ENCODE measurements at places on chromosomes 13 and 19.

DNA sequence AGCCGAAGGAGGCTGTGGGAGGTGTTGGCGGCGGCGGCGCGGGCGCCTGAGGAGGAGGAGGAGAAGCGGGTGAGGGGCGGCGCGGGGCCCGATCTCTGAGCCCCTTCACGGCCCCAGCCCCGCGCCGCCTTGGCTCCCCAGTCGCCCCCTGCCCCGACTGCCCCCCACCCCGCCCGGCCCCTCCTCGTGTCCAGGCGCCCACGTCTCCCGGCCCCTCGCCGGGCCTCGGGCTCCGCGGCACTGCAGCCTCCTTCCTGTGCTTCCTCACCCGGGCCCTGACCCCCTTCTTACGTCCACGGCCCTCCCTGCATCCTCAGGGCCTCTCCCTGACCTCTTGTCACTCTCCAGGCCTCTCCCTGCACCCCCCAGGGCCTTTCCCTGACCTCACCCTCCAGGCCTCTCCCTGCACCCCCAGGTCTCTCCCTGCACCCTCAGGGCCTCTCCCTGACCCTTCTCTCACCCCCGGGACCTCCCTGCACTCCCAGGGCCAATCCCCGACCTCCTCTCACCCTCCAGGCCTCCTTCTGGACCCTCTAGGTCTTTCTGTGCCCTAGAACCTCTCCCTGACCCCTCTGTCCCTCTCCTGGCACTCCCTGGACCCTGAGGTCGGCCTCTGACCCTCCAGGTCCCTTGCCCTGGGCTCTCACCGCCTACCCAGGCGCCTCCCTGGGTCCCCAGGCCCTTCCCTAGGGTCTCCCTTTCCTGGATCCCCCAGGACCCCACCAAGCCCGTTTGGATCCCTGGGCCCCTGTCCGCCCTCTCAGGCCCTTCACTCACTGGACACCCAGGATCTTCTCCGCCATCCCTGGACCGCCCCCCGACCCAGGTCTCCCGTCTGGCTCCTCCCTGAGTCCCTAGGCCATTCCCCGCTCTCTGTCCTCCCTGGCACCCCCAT is 460 bp downstream of the KMT5C start:
- DNase-seq: no peak

GRCh38 chr13:106212386-106213010 is 323.0 kb downstream of the EFNB2 start:
- no peak for DNase-seq

- no peak for DNase-seq
Observed at GRCh38 chr19:41591951-41592562, 16.1 kb downstream of the CEACAM21 start.

GRCh38 chr19:44767295-44768180 is 10.2 kb upstream of the CBLC start:
- DNase-seq: no peak

- no peak for DNase-seq
Observed at GRCh38 chr13:71806886-71807285, 60.1 kb downstream of the DACH1 start.

DNA sequence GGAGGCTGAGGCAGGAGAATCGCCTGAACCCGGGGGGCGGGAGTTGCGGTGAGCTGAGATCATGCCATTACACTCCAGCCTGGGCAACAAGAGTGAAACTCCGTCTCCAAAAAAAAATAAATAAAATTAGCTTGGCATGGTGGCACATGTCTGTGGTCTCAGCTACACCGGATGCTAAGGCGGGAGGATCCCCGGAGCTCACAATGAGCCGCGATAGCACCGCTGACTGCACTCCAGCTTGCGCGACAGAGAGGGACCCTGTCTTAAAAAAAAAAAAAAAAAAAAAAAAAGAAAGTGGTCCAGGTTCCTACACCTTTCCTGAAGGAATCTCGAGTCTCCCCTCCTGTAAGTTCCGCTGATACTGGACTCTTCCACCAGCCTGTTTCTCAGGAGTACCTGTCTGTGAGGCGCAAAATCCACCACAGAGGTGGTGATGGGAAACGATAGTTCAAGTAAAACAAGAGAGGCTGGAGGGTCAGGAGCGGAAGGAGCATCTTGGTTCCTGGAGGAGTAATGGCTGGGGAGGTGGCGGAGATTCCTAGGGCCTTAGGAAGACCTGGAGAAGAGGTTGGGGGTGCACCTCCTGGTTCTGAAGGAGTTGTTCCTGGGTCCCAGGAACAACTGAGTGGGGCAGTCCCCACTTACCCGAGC is 471 bp downstream of the FUT1 start:
- DNase-seq: no peak

DNA sequence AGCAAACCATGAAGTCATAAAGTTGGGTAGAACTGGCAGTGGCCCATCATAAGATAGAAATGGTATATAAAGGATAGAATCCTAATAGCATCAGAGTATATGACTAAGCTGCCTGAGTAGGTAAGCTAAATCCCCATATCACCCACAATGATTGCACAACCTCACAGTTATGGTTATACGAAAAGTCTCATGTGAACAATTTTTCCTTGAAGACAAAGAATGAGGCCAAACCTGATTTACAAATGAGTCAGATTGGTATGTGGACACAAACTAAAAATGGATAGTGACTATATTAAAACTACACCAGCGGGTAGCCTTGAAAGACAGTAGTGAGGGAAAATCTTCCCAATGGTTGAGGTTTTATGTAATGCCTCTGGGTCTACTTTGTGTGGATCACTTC is 40.9 kb upstream of the UFM1 start:
- no peak for DNase-seq

DNA sequence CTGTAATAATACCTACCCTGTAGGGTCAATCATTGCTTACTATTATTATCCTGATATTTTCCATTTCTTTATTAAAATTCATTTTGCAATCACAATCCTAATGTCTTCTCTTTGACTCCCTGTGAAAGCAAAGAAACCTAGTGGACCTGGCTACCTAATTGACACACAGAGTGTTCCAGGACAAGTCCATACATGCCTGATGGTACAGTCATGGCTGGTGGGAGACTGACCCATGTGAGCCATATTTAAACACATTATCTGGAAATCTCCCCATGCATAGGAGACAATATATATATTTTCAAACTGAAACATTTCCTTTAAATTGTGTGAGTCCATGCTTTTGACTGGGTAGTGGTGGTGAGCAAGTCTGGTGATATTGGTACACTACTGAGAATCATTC is 230.6 kb upstream of the DACH1 start:
- DNase-seq: no peak

GRCh38 chr13:80259159-80259558 is 81.8 kb downstream of the SPRY2 start:
- DNase-seq: no peak

- DNase-seq: no peak
Observed at GRCh38 chr19:5264453-5264852, 76.2 kb downstream of the PTPRS start.

DNA sequence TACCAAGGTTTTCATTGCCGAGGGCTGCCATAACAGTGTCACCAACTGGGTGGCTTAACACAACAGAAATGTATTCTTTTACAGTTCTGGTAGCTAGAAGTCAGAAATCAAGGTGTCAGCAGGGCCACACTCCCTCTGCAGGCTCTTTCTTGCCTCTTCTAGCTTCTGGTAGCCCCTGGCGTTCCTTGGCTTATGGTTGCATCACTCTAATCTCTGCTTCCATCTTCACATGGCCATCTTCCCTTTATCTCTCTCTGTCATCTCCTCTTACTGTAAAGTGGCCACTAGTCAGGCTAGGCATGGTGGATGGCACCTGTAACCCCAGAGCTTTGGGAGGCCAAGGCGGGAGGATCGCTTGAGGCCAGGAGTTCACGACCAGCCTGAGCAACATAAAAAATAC is 38.0 kb upstream of the MRI1 start:
- DNase-seq: no peak

GRCh38 chr19:42090672-42091071 is 14.7 kb downstream of the ZNF574 start:
- DNase-seq: no peak

- DNase-seq: no peak
Observed at GRCh38 chr13:95756072-95756471, 79.1 kb downstream of the DNAJC3 start.

- DNase-seq: no peak
Observed at GRCh38 chr13:72620874-72621273, 106.6 kb downstream of the MZT1 start.

- DNase-seq: peak; percentile 44
Observed at GRCh38 chr13:44237276-44237767, 136.3 kb upstream of the SERP2 start.

- DNase-seq: no peak
Observed at GRCh38 chr13:85974608-85975366, 175.6 kb upstream of the SLITRK6 start.

DNA sequence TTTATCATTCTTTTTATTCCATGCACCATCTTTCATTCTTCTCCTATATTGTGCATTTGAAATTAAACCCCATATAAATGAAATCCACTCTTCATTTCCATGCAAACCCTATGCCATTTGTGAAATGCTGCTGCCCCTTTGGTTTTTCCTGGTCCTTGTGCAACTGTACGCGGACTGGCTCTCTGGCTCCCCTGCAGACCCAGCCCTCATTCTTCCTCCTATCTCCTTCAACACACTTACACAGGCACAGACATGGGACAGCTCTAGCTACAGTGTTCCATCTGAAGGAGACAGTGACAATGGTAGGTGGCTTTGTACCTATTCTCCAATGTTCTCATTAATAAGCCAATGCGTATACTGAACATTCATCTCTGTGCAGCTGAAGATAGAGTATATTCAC is 81.6 kb downstream of the ESD start:
- no peak for DNase-seq

GRCh38 chr13:53638040-53638439 is 609.4 kb downstream of the OLFM4 start:
- DNase-seq: no peak

DNA sequence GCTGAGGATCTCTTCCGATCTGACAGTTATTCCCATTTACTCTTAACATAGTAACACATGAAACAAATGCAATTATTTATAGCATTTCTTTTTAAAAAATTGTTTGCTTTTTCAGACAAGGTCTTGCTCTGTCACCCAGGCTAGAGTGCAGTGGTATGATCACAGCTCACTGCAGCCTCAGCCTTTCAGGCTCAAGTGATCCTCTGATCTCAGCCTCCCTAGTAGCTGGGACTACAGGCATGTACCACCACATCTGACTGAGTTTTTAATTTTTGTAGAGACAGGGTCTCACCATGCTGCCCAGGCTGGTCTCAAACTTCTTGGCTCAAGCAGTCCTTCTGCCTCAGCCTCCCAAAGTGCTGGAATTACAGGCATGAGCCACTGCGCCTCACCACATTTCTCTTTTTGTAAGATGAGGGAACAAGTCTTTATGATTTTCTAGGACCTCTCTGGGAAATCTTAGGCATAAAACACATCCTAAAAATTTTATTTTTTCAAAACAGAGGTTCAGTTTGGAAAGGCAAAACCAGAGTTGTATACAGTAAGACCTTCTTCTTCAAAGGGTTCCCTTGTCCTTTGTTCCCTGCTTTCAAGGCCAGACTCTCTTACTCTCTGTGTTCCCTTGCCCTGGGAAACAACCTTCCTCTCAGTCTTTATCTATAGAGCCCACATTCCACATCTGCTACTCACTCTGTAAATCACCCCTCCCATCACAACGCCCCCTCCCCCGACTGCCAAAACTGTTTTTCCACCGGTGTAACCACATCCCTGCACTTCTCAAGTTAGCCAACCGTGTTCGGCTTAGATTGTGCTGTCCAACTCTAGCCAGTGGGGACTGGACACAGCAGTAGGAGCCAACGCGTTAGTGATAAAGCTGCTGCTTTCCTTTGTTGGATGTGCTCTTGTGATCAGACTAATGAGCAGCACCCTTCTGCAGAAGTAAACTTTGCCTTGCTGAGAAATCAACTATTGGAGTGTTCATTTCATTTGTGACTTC is 56.2 kb downstream of the DHRS12 start:
- no peak for DNase-seq

GRCh38 chr13:77521194-77521593 is 14.3 kb upstream of the SCEL start:
- DNase-seq: no peak

GRCh38 chr19:3463714-3464586 is 16.4 kb downstream of the SMIM24 start:
- DNase-seq: no peak

DNA sequence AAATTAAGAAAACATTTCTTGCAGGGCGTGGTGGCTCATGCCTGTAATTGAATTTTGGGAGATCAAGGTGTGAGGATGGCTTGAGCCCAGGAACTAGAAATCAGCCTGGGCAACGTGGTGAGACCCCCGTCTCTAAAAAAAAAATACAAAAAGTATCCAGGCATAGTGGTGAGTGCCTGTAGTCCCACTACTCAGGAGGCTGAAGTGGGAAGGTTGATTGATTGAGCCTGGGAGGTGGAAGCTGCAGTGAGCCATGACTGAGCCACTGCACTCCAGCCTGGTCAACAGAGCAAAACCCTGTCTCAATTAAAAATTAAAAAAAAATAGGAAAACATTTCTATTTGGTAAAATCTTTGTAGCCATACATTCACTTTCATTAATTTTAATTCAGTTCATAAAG is 526.5 kb downstream of the PCDH9 start:
- no peak for DNase-seq

DNA sequence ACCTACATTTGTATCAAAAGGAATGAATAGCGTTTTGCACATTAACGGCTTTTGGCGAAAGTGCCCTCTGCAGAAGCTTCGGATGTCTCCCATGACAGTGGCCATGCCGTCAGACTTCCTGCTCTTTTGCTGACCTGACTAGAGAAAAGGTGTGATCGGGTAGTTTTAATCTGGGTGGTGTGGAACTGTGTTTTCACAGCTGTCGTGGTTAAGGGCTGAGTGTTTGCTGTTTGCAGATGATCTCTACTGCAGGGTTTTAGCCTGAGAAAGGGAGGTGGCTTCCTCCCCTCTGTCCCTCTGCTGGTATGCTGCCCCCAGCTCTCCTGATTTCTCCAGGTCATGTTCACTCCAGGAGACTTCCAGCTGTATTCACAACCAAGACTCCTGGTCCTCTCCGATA is 22.4 kb downstream of the ZNF71 start:
- no peak for DNase-seq

DNA sequence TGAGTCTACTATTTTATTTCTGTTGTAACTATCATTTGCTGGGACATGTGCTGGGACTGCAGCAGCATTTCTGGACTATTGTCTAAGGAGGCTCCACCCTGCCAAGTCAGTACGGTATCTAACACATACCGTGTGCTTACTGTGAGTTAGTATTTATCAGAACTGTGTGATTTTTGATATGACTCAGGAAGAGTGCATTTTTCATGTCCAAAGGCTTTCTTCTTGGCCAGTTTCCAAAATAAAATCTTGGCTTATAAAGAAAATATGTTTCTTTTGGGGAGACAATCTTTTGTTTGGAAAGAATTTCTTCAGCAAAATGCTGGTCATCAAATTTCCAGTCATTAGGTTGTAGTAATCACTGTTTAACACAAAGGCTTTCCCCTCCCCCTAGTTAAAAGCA is 11.6 kb downstream of the PARP4 start:
- no peak for DNase-seq

- no peak for DNase-seq
Observed at GRCh38 chr13:43072394-43072793, 49.0 kb downstream of the DNAJC15 start.

Measured in nucleus accumbens (tissue), 56 donors.